Smooth muscle cell of the brain vasculature (primary cell): ENCODE measurements at places on chromosomes 5 and 9.

DNA sequence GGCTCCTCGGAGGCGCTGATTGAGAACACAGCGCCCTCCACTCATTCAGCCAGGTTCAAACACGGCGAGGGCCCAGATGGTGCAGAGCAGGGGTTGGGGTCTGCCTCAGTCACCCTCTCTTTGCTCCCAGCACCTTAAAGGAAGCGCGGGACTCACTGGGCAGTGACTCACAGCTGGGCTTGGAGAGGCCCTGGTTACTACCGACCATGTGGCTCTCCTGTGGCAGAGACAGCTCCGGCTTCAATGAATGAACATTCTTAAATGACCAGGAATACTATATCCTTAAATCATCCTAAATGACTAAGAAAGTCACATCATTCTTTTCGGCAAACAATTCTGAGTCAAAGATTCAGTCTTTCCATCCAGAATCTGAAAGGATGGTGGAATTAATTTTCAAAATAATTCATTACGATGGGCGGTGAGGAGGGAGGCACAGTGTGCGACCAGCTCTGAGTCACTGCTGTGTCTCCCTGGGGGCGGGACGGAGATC is 1.6 kb upstream of the INPP5E start:
- no peak for DNase-seq

DNA sequence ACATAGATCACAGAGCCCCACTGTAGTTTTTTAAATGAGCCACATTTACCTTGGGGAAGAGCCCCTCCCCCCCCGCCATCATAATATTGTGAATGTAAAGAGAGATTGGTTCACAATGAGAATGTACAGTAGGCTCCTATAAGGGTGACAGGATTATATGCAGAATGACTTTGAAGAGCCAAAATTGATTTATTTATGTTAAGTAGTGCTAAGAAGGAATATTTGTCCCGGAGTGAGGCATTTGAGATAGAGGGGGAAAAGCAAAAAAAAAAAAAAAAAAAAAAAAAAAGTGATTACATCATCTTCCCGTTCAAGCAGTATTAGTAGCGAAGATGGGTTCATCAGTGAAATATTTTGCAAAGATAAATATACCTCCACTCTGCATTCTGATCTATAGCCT is 73.9 kb downstream of the PIK3R1 start:
- no peak for DNase-seq

DNA sequence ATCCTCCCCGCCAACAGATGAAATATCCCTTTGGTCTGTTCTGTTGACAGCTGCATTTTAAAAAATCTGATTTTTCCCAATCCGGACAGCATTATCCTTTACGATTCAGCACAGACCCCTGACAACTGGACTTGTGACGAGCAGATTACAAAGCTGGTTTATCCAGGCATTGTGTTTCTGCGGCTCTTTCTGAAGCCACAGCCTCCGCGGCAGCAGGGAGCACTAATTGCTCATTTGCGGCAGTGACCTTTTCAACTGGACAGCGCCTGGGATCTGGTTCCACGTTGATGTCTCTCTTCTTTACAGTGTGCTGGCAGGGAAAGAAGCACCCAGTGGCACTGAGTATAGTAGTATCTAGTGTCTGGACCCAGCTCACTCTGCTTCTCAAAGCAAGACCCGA is 351.2 kb downstream of the ZNF608 start:
- no peak for DNase-seq

DNA sequence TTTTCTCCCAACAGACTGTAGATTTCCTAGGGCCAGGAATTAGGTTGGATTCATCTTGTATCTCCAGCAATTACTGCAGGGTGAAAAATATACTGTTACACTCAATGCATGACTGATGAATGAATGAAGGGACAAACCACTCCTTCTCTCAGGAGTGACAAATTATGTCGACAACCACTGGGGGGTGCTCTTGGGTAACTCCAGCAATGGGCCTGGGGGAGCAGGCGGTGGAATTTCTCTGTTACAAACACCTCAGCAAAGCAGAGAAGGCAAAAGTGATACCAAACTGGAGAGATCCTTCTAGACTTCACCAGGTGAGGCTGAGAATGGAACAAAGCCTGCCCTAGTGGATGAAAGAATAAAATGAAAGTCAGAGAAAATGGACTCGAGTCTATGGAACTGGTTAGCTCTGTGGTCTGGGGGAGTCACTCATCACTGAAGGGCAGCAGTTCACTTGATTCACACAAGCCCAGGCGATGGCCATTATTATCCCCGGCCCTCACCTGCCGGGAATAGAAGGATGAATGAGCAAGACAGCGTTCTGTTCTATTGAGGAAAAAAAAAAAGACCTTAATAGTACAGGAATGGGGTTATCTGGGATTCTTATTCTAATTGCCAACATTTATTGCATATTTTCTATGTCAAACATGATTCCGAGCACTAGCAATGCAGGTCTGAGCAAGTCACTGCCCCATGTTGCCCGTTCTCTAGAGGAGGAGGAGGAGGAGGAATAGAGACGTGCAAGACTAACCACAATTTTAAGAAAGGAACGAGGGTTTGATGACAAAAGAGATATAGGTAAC is 341.1 kb downstream of the ASTN2 start:
- DNase-seq = no peak

DNA sequence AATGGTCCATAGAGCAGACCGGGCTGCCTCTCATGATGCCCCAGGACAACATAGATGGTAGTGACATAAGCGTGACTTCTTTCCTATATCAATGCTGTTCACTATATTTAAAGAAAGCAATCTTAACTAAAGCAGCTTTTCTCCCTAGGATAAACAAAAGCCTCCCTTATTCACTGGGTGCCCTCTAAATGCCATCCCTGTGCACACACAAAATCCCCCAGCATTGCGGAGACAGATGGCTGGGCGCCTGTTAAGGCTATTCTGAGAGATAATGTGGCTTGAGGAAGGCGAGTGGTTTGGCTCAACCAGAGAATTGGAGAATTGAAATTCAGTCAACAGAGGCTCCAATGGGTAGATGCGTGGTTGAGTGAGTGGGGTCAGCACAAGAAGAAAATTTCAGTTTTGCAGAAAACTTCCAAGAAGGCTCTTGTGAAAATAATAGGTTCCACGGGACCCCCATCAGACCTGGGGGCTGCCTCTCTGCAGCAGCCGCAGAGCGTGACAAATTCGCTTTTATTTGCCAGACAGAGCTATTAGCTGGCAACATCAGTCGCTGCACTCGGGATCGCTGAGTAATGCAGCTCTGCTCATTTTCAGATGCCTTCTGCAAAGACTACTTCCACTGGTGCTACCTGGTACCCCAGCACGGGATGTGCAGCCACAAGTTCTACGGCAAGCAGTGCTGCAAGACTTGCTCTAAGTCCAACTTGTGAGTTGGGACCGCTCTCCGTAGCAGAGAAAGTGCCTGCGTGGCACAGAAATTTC is 103.9 kb upstream of the ICE1 start:
- no peak for DNase-seq

DNA sequence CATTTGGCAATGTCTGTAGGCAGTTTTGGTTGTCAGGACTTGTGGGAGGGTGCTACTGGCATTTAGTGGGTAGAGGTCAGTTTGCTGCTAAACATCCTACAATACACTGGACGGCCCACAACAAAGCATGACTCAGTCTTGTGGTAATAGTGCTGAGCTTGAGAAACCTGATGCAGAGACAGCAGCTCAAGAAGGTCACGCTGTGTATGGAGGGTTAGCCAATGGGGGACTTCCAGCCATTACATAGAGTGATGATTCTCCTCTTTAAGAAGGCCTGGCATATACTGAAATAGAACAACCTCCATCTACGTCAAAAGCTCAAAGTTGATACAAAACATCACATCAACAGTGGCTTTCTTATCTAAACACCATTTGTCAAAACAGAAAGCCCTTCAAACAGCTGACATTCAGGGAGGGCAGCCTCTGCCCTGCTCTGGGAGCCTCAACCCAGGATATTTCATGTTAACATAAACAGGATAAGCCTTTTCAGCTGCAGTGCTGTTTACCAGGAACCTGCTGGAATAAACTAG is 143.0 kb downstream of the GPBP1 start:
- peak; percentile 93 for DNase-seq

- DNase-seq = no peak
Observed at GRCh38 chr9:74653410-74654080, 156.4 kb downstream of the RORB start.

DNA sequence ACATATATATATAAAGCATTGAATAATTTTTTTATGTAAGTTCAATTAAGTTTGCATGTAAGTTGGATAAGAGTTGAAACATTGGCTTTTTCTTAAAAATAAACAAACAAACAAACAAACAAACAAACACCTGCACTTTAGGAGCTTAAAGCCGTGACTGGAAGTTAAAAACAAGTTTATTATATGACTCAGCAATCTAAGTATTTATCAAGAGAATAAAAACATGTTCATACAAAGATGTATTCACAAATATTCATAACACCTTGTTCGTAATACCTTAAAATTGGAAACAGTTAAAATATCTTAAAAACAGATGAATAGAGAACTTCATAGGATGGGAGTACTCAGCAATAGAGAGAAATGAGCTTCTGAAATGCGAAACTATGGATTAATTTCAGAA is 61.5 kb upstream of the ANXA1 start:
- DNase-seq = no peak

- DNase-seq = no peak
Observed at GRCh38 chr5:74589204-74590056, 51.1 kb downstream of the ENC1 start.

DNA sequence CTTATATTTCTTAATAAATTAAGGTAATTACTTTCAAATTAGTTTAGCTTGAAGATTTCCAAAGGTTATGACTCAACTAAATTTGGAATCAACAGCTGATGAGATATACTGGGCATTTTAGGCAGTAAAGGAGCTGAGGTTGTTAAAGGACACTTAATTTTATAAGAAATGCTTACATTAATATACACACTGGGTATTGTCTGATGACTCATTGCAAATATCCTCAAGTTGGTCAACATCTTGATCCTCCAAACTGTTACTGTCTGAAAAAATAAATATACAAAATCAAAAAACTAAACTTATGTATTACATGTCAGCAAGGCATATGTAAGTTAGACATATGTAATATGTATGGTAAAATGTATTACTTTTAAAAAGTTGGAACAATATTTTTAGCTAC is 3.4 kb downstream of the GFM2 start:
- DNase-seq = no peak

DNA sequence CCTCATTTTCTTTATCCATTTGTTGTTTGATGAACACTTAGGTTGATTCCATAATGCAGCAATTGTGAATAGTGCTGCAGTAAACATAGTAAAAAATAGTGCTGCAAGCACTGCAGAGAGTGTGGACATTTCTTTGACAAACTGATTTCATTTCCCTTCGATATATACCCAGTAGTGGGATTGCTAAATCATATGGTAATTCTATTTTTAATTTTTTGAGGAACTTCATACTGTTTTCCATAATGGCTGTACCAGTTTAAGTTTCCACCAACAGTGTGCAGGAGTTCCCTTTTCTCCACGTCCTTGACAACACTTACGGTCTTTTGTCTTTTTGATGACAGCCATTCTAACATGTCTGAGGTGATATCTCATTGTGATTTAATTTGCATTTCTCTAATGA is 138.2 kb upstream of the PLPPR1 start:
- DNase-seq = no peak

GRCh38 chr5:109215040-109215439 is 194.7 kb downstream of the PJA2 start:
- no peak for DNase-seq

DNA sequence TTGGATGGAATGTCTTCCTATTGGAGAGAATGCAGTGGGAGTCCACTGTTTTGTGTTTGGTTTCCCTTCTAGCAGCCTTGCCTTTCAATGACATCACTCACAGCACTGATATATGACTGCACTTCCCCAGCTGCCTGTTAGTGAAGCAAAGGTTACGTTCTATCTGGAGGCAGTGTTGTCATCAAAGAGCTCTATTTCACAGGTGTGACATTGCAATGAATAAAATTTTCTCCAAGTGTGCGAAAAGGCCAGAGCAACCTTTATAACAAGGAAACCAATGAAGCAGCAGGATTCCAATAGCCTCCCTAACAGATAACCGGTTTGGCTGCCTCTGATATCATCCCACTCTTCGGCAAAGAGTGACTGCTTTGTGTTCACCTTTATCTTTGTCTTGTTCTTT is 523.5 kb upstream of the ZNF608 start:
- DNase-seq = no peak

GRCh38 chr9:100714372-100715099 is 136.7 kb downstream of the CAVIN4 start:
- DNase-seq = no peak

DNA sequence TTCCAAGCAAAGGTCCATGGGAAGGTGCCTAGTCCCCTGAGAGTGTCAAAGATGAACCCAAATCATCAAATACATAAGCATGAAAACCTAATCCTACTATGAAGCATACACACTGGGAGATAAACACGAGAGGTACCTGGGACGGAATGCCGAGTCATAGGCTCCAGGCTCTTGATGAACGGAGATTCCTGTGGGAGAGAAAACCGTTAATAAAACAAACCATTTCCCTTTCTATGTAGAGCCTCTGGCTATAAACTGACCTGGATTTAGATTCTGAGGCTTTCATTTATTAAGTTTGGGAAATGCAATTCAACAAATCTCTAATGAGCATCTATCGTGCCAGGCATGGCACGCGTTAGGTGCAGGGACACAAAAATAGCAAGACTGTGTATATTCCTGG is 206.4 kb upstream of the IL12B start:
- DNase-seq = no peak

- no peak for DNase-seq
Observed at GRCh38 chr5:38532165-38532669, 24.2 kb downstream of the LIFR start.

GRCh38 chr9:32899761-32900160 is 101.7 kb downstream of the APTX start:
- DNase-seq = no peak

DNA sequence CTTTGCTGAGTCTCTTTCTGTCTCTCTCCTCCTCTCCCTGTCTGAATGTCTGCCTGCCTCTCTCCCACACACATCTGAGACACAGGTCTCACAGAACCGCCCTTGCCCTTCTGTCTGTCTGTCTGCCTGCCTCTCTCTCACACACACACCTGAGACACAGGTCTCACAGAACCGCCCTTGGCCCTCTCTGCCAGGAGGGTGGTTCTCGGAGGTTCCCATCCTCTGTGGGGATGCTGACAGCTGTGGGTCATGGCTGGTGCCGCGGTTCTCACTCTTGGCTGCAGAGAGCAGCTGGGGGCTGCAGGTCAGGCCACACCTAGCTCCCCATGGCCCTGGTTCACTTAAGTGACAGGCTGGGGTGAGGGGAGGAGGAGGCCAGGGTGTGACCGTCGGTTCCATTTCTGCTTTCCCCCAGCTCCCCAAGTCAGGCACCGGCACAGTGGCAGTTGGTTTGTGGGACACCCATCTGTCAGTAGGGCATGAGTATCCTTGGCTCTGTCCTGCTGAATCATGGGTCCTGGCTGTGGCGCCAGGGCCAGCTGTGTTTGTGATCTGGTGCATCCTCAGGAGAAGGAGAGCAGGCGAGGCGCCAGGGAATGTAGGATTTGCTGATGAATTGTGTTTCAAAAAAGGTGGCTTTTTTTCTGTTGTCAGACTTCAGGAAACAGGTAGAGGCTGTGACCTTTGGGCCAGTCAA is 42.3 kb upstream of the CLPTM1L start:
- no peak for DNase-seq
